ENCODE measurements at places on chromosomes 6 and 20. TPM values are rescaled to one million over a fixed set of nuclear protein-coding genes. Genes with fewer than 3 reads are reported as not detected.

The ECT2L gene
- total RNA-seq, result not detected

The ERVFRD-1 gene
- not detected for total RNA-seq

The JAG1 gene
- total RNA-seq, result 4.6 TPM

GRCh38 chr6:138607478-138608433, 108.5 kb upstream of the NHSL1 start:
- DNase-seq, result no peak

- DNase-seq, result no peak
Measured at GRCh38 chr20:32512047-32512385, 73.1 kb downstream of the NOL4L start.

- no peak for DNase-seq
Measured at GRCh38 chr20:20188647-20189046, 136.3 kb downstream of the CFAP61 start.

DNA sequence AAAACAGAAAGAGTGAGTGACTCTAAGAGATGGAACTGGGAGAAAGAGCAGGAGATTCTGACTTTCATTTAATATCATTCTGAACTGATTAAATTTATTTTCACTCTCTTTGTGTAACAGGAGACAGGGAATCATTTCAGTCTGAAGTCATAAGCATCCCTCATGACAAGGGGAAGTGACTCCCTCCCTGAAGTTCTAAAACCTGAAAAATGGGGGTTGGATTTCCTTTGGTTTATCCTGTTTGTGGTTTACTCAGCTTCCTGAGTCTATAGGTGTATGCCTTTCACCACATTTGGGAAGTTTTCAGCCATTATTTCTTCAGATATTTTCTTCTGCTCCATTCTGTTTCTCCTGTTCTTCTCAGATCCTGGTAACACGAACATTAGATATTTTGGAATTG, 3.4 kb upstream of the FKBP1A start:
- no peak for DNase-seq

Data from T-helper 17 cell (primary cell).